Renal pelvis (tissue), 12 donors: ENCODE measurements at places on chromosomes 1 and 21. TPM values are rescaled to one million over a fixed set of nuclear protein-coding genes. Genes with fewer than 3 reads are reported as not detected.

Gene OR2M3
- 0.04 TPM for polyA plus RNA-seq

Gene HPDL
- 4.7 TPM for polyA plus RNA-seq

Gene TFB2M
- 20.9 TPM for polyA plus RNA-seq

Gene GLIS1
- polyA plus RNA-seq: 3.9 TPM

Gene RPTN
- polyA plus RNA-seq: not detected

Gene SKI
- polyA plus RNA-seq: 59.0 TPM

Gene FAM72B
- 4.1 TPM for polyA plus RNA-seq

Gene AKR7A3
- 2.8 TPM for polyA plus RNA-seq

Gene TBX19
- 3.7 TPM for polyA plus RNA-seq

Gene ZFP69B
- 5.8 TPM for polyA plus RNA-seq

Gene APOBEC4
- 0.04 TPM for polyA plus RNA-seq

Gene TNFRSF9
- polyA plus RNA-seq: 0.12 TPM

Gene CTSS
- polyA plus RNA-seq: 7.4 TPM

Gene C1QTNF12
- 13.8 TPM for polyA plus RNA-seq

Gene CPTP
- polyA plus RNA-seq: 15.2 TPM

Gene GJB5
- 0.63 TPM for polyA plus RNA-seq

Gene RBM15
- 16.0 TPM for polyA plus RNA-seq

Gene KRTAP12-2
- polyA plus RNA-seq: not detected

Gene TRAF3IP3
- polyA plus RNA-seq: 2.0 TPM

Gene RNF223
- 0.88 TPM for polyA plus RNA-seq

Gene MAP3K7CL
- polyA plus RNA-seq: 6.4 TPM

Gene RGSL1
- polyA plus RNA-seq: 0.03 TPM

Gene C1orf56
- polyA plus RNA-seq: 10.2 TPM

Gene CENPF
- 109 TPM for polyA plus RNA-seq

Gene OLIG2
- polyA plus RNA-seq: 0.20 TPM

Gene MX1
- polyA plus RNA-seq: 8.2 TPM

Gene UTS2
- not detected for polyA plus RNA-seq

Gene CCDC17
- 2.2 TPM for polyA plus RNA-seq

Gene C1QC
- 12.9 TPM for polyA plus RNA-seq
